ENCODE measurements at places on chromosomes 12 and 14.

GRCh38 chr12:105600911-105601545, 270.5 kb downstream of the C12orf75 start:
- no peak for DNase-seq

DNA sequence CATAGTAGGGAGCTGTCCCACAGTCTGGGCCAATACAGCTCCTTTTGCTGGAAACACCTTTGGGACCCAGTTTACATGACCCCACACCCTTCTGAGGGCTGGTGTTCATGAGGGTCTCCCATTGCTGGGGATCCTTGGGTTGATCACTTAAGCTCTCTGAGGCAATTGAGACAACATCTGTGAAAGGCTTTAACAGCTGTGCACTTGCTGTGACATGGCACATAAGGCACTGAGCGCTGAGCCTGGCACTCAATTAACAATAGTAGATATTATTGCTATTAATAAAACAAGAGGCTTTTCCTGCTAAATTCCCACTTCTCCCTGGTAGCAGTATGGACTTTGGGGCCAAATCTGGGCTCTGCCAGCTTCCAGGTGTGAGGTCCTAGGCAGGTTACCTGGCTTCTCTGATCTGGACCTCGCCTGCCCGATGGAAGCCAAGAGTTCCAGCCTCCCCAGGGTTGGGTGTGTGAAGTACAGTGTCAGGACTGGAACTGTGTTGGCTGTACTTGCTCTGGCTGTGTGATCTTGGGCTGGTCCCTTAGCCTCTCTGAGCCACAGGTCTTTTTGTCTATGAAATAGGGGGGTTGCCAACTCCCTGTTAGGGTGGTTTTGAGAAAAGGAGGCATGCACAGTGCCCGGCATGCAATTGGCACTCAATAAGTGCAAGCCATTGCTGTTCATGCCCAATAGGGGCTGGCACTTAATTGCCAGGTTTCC, 3.1 kb downstream of the SH2B3 start:
- no peak for DNase-seq

- DNase-seq, result no peak
Measured at GRCh38 chr12:111211910-111212757, 156.8 kb downstream of the PHETA1 start.

- DNase-seq, result peak; percentile 75
Measured at GRCh38 chr12:56631790-56632700, 1.9 kb upstream of the BAZ2A start.

DNA sequence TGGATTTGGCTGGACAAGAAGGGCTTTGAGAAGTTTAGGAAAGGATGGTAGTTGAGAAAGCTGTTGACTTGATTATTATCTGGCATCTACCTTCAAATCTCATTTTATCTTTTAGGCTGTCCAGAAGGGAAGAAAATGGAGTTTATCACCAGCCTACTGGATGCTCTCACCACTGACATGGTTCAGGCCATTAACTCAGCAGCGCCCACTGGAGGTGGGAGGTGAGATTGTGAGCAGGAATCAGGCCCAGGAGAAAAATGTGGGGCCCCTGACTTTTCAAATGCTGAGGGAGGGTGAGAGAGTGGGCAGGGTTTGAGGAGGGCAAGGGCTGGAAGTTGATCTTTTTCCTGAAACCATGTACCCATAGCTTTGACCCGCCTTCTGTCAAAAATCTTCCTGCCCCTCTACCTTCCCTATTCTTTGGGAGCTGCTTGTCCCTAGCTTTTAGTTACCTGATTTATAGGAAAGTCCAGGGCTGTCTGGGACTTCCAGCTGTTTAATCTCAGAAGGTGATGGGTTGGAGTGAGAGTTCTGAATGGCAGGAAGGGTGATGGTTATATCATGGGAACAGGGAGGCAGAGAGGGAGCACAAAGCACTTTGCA, 134.2 kb downstream of the SMOC1 start:
- peak; percentile 62 for DNase-seq

DNA sequence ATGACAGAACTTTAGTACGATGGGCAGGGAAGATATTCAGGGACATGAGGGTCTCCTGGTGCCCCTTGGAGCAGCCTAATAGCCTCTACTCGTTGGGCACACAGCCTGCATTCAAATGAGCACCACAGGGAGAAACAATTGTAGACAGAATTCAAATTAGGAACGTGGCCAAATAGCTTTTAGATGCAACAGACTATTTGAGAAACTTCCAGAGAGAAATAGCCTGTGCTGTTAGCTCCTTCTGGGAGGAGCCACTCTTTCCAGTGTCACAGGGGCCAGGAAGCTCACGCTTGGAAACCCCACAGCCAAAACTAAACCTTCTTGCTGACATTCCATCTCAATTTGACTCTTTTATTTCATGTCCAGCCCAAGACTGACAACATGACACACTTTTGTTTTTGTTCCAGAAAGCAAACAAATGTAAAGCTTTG, 114.5 kb downstream of the RPAP3 start:
- no peak for DNase-seq

- DNase-seq, result no peak
Measured at GRCh38 chr14:65604936-65605335, 192.4 kb downstream of the FUT8 start.

DNA sequence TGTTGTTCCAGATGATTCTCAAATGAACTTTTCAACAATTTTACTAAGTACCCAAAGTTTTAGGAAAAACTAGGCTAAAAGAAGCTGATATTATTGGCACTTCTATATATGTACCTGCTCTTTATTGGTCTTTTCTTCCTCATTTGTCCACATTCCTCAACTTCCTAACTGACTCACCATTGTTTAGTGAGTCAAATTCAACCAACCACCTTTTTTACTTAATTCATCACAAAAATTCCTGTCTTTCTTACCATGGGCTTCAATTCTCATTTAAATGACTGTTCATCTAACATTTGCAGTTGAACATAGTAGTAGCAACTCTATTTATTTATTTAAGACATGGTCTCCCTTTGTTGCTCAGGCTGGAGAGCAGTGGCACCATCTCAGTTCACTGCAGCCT, 47.6 kb upstream of the SLC2A13 start:
- DNase-seq, result no peak
